ENCODE measurements at places on chromosomes 3 and 15. TPM values are rescaled to one million over a fixed set of nuclear protein-coding genes. Genes with fewer than 3 reads are reported as not detected.
A peak's percentile ranks its signal among the peaks of the same experiment; 100 is the strongest.

The SPG21 gene
- 40.4 TPM for total RNA-seq

The COMMD4 gene
- 46.8 TPM for total RNA-seq

DNA sequence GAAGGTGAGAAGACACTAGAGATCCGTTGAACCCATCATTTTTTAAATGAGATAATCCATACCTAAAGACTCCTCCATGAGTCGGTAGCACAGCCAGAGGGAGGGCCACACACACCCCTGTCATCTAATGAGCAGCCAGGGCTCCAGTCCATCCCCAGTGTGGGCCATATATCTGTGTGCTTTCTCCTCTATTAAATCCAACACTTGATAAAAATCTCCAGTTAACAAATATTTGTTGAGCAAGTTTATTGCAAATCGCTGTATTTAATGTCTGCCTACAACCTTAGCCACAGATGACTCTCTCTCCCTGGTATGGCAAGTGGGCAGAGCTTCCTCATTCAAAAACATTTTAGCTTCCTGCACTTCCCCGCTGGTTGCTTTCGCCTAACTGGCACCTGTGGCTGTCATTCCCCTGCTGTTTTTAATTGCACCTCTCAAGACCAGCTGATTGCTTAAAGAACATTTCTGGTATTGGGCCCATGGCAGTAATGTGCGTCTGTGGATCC lies 82.8 kb downstream of the SMAD3 start:
- no peak overlapping the region for H3K4me3 ChIP-seq
- no peak for DNase-seq
- peak overlapping the region; percentile 19 for H3K27ac ChIP-seq
- H3K36me3 ChIP-seq = no peaks in the 10 kb centered on the region

DNA sequence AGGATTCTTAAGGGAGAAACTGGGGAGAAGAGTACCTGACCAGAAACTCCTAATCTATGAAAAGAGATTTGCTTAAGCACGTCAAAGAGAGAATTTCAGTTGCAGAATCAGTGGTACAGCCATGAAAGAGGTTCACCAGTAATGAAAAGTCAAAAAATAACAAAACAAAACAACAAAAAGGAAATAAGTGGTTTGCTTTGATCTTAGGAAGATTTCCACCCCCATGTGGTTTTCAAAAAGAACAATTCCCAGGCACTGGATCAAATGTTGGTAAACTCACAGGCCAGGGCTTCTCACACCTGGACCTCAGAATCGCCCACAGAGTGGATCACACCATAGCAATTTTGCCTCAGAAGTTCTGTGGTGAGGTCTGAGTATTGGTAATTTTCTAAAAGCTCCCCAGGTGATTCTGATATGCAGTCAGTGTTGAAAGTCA lies 67.5 kb downstream of the TMEM39A start:
- H3K27me3 ChIP-seq = no peaks in the 10 kb centered on the region
- no peak for DNase-seq
- no peak overlapping the region for H3K27ac ChIP-seq
- peaks cover 20% of the 10 kb centered on the region for H3K36me3 ChIP-seq

- peaks cover 10% of the 10 kb centered on the region for H3K4me1 ChIP-seq
- DNase-seq = no peak
- H3K4me3 ChIP-seq = no peak overlapping the region
- H3K36me3 ChIP-seq = no peaks in the 10 kb centered on the region
These were observed 96.7 kb downstream of the AKAP13 start for GRCh38 chr15:85477061-85477460.
